ENCODE measurements at places on chromosomes 1 and 21.

DNA sequence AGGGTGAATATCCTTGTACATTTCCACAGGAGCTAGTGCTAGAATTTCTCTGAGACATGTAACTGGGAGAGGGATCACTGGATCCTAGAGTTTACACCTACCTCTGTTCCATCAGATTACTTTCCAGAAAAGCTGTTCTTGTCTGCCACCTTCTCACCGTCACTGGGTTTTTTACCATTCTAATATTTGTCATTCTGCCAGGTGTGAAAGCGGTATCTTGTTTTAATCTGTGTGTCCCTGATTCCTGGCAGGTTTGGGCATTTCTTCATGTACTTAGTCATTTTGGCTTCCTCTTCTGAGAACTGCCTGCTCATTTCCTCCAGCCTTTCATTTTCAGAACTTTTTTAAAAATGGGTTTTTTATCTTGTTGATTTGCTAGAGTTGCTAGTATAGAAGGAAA lies 5.1 kb downstream of the PMF1 start:
- no peak for DNase-seq

GRCh38 chr1:38093569-38094520 lies 47.3 kb upstream of the POU3F1 start:
- DNase-seq: no peak

GRCh38 chr1:231515748-231516147 lies 12.7 kb upstream of the TSNAX start:
- DNase-seq: no peak

DNA sequence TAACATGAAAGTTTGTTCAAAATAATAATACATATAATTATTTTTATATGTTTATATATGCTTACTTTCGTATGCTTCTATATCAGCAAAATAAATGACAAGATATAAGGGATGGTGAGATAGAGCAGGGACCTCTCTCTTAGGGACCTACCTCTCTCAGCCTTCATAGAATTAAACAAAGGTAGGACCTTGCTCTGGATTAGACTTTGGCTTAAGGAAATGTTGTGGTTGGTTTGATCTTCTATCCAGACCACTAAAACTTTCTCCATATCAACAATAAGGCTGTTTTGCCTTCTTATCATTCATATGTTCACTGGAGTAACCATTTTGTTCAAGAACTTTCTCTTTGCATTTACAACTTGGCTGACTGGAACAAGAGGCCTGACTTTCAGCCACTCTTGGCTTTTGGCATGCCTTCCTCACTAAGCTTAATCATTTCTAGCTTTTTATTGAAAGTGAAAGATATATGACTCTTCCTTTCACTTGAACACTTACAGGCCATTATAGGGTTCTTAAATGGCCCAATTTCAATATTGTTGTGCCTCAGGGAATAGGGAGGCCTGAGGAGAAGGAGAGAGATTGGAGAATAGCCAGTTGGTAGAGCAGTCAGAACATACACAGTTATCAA lies 14.4 kb downstream of the FRRS1 start:
- no peak for DNase-seq

DNA sequence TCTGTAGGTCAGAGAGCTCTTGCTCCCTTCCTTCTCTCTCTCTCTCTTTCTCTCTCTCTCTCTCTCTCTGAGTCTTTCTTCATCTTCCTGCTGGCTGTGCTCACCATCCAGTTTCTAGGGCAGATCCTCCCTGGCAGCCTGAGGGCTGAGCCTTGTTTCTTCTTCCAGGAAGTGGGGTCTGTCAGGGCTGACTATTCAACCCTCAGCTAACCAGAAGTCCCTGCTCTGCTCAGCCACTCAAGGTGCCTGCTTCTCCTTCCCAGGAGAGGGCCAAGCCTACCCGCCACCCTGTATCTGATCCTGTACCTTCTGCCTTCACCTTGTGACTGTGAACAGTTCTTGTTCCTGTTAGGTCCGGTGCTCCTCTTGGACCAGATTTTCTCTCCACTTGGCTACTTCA lies 107.6 kb upstream of the ETV3 start:
- DNase-seq: no peak

All from NCI-H2107 (cell line).